Muscle of leg (tissue), 16 donors: ENCODE measurements at places on chromosomes 5 and 9. TPM values are rescaled to one million over a fixed set of nuclear protein-coding genes. Genes with fewer than 3 reads are reported as not detected.

The CDX1 gene
- 0.27 TPM for total RNA-seq

The TENT4A gene
- 9.0 TPM for total RNA-seq

DNA sequence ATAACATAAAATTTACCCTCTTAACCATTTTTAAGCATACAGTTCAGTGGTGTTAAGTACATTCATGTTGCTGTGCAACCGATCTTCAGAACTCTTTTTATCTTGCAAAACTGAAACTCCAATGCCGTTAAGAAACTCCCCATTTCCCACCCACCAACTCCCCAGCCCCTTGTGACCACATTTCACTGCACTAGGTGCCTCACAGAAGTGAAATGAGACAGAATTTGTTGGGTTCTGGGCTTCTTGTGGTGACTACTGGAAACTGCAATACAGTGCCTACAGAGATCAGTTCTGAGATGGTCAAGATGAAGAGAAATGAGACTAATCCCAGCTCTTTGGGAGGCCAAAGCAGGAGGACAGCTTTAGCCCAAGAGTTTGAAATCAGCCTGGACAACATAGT is 202.1 kb upstream of the SLC30A5 start:
- DNase-seq: no peak
- H3K27me3 ChIP-seq: no peaks in the 10 kb centered on the region
- no peak overlapping the region for H3K4me3 ChIP-seq
- H3K27ac ChIP-seq: no peak overlapping the region
- no peaks in the 10 kb centered on the region for H3K36me3 ChIP-seq

GRCh38 chr9:107715740-107716139 is 226.2 kb upstream of the KLF4 start:
- no peaks in the 10 kb centered on the region for H3K27me3 ChIP-seq
- peaks cover 25% of the 10 kb centered on the region for H3K4me1 ChIP-seq
- peak; percentile 69 for DNase-seq
- no peak overlapping the region for H3K27ac ChIP-seq
- no peak overlapping the region for H3K4me3 ChIP-seq
- H3K36me3 ChIP-seq: no peaks in the 10 kb centered on the region

DNA sequence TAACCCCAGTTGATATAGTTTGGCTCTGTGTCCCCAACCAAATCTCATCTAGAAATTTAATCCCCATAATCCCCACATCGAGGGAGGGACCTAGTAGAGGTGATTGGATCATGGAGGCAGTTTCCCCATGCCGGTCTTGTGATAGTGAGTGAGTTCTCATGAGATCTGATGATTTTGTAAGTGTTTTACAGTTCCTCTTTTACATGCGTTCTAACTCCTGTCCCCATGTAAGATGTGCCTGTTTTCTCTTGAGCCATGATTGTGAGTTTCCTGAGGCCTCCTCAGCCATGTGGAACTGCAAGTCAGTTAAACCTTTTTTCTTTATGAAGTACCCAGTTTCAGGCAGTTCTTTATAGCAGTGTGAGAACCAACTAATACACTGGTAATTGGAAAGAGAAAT is 73.6 kb downstream of the CDH12 start:
- H3K27ac ChIP-seq: no peak overlapping the region
- no peaks in the 10 kb centered on the region for H3K36me3 ChIP-seq
- no peaks in the 10 kb centered on the region for H3K4me1 ChIP-seq
- no peaks in the 10 kb centered on the region for H3K27me3 ChIP-seq
- no peak for DNase-seq

DNA sequence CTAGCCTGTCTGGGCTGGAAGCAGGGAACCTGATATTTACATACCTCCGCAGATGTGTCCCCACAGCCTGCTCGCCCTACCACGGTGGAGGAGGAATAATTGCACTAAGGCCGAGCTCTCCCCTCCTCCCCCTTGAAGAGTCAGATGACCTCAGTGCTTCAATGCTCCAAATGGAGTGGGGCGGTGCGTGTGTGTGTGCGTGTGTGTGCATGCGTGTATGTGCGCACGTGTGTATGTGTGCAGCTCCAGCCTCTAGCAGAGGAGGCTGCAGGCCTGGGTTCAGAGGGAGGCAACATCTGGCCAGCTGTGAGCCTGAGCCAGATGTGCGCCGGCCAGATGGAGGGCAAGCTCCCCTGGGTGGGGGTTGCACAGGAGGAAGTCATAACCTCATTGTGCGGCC is 90.5 kb downstream of the NRG2 start:
- peaks cover 3% of the 10 kb centered on the region for H3K27me3 ChIP-seq
- no peak overlapping the region for H3K4me3 ChIP-seq
- DNase-seq: peak; percentile 56

DNA sequence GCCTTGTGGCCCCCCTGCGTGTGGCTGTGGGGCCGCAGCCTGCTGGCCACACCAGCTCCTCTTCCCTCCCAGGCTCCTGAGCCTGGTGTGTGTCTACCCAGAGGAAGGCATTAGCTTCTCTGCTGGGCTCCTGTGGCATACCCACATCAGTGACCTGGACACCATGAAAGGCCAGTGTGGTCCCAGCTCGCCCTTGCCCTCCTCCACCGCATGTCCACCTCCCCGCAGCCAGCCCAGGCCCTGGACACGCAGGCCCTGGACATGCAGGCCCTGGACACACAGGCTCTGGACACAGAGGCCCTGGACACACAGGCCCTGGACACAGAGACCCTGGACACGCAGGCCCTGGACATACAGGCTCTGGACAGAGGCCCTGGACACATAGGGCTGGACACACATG is 153.4 kb upstream of the PPP1R26 start:
- no peak overlapping the region for H3K4me3 ChIP-seq
- DNase-seq: no peak
- H3K27ac ChIP-seq: no peak overlapping the region

- peak overlapping the region; percentile 97 for H3K27ac ChIP-seq
- no peak for DNase-seq
- peaks cover 30% of the 10 kb centered on the region for H3K36me3 ChIP-seq
- peak overlapping the region; percentile 59 for H3K4me3 ChIP-seq
- no peaks in the 10 kb centered on the region for H3K27me3 ChIP-seq
These were observed 123.7 kb downstream of the C9orf50 start for GRCh38 chr9:129497005-129497812.
